ENCODE measurements at places on chromosomes 5 and 9.

DNA sequence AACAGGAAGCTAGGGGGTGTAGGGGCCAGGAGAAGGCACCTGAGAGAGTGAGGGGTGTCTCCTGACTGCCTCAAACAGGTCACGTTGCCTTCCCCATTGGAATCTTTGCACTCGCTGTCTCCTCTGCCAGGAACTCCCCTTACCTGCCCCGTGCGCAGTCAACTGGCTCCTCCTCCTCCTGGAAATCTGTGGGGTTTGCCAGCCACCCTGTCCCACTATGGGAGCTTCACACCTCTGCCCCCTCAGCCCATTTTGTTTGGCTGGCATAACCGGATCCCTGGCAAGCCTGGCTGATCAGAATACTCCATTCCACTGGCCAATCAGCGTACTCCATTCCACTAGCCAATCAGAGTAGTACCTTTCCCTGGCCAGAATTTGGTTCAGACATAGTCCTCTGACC, 10.4 kb upstream of the SLC34A1 start:
- no peak for DNase-seq

- no peak for DNase-seq
These were observed 40.4 kb downstream of the LPAR1 start for GRCh38 chr9:110997847-110998246.

DNA sequence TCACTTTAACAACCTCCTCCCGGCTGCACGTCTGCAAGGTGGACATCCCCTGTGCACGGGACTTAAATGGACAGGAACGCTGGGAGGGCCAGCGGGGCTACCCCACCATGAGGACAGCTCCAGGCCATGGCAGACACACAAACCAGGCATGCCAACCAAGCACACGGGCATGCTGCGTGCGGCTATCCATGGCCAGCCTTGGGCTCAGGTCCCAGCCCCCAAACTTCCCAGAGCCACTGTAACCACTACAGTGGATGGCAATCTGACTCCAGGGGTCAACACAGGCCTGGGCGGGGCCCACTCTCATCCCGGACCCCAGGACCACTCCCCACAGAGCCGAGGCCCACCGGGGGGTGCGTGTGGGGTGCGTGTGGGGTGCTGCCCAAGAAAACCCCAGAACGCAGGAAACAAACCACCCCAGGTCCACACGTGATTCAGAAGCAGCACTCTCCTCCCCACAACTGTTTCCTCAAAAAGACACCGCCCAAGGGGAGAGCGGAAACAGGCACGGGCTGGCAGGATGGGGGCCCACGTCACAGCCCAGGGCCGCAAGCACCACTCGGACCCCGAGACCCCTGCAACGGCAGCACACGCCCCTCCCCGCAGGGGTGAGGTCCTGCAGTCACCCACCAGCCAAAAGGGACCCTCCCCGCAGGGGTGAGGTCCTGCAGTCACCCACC, 7.4 kb downstream of the SLC12A7 start:
- no peak for DNase-seq

- DNase-seq = no peak
These were observed 14.0 kb downstream of the AQP7 start for GRCh38 chr9:33388110-33388994.

All from epithelial cell of proximal tubule (primary cell).